Nephron progenitor cell (in vitro differentiated cells): ENCODE measurements at places on chromosomes 16 and 17.
A peak's percentile ranks its signal among the peaks of the same experiment; 100 is the strongest.

DNA sequence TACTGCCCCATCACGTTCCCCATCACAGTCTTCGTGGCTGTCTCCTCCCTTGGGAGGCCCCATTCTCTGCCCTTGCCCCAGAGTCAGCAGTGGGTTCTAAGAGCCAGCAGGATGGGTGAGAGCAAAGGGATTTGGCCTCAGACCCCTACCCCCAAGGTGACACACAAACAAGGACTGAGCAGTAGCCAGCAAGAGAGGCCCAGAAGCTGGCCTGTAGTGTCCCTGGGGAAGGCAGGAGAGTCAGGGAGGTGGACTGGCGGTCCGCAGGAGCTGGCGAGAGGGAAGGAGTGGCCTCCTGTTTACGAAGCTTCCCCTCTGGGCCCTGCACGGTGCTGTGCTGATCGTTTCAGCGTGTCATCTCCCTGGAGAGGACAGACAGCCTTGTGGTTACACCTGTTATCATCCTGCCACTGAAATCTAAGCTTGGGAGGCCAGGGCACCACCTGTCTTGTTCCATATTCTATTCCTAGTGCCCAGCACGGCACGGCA is 8.4 kb downstream of the WDR81 start:
- no peaks in the 10 kb centered on the region for H3K27me3 ChIP-seq
- no peak overlapping the region for H3K27ac ChIP-seq
- H3K4me3 ChIP-seq: no peak overlapping the region
- H3K36me3 ChIP-seq: peaks cover 6% of the 10 kb centered on the region
- no peak for DNase-seq

- peaks cover 62% of the 10 kb centered on the region for H3K36me3 ChIP-seq
- H3K27ac ChIP-seq: no peak overlapping the region
- DNase-seq: no peak
- peak overlapping the region; percentile 37 for H3K4me3 ChIP-seq
- H3K4me1 ChIP-seq: peaks cover 48% of the 10 kb centered on the region
- H3K27me3 ChIP-seq: peaks cover 28% of the 10 kb centered on the region
Observed at GRCh38 chr17:36951084-36951789, 2.5 kb downstream of the AATF start.

- DNase-seq: no peak
- no peaks in the 10 kb centered on the region for H3K27me3 ChIP-seq
- no peak overlapping the region for H3K4me3 ChIP-seq
- no peak overlapping the region for H3K27ac ChIP-seq
Observed at GRCh38 chr16:56793492-56793891, 63.6 kb downstream of the NUP93 start.

GRCh38 chr17:46035112-46035818 is 36.2 kb downstream of the STH start:
- no peaks in the 10 kb centered on the region for H3K27me3 ChIP-seq
- H3K4me3 ChIP-seq: no peak overlapping the region
- H3K36me3 ChIP-seq: peaks cover 91% of the 10 kb centered on the region
- H3K27ac ChIP-seq: peak overlapping the region; percentile 3

DNA sequence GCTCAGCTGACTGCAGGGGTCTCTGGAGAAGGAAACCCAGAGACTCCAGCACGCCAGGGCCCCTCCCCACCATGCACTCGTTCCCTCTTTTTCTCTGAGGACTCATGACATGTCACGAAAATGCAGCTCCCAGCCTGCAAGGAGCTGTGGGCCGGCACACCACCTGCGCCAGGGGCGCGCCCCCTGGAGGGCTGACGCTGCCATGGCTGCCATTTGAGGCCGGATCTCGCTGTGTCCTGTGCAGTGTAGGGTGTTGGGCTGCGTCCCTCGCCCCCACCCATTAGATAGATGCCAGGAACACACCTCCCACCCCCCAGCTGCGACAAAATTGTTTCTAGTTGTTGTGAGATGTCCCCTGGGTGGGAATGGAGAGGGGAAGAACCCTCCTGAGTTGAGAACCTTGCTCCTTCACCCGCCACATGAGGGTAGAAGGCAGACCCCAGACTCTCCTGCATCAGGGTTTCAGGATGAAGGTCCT is 8.2 kb downstream of the SYNGR2 start:
- DNase-seq: peak; percentile 81
- H3K27me3 ChIP-seq: no peaks in the 10 kb centered on the region
- no peak overlapping the region for H3K27ac ChIP-seq
- peaks cover 46% of the 10 kb centered on the region for H3K36me3 ChIP-seq
- H3K4me1 ChIP-seq: peaks cover 19% of the 10 kb centered on the region

DNA sequence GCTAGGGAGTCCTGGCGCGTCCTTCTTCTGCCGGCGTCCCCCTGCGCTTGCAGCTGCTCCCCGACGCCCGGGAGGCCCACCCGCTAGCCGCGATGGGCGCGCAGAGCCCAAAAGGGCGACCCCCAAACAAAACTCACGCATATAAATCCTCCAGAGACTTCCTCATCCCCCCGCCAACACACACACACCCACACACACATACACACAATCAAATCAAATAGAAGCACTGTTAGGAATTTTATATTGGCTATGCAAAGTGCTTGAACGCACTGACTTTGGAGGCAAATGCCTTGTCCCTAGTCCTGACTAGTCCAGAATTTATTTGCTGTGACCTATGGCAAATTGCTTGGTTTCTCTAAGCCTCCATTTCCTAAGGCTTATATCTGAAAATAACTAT is 23.8 kb upstream of the CRYM start:
- H3K4me1 ChIP-seq: peaks cover 26% of the 10 kb centered on the region
- no peak overlapping the region for H3K27ac ChIP-seq
- peak overlapping the region; percentile 79 for H3K4me3 ChIP-seq
- H3K36me3 ChIP-seq: no peaks in the 10 kb centered on the region

GRCh38 chr17:10631048-10631700 is 25.9 kb downstream of the MYH3 start:
- peaks cover 8% of the 10 kb centered on the region for H3K4me1 ChIP-seq
- H3K27ac ChIP-seq: no peak overlapping the region
- DNase-seq: peak; percentile 66
- peaks cover 8% of the 10 kb centered on the region for H3K27me3 ChIP-seq
- peaks cover 23% of the 10 kb centered on the region for H3K36me3 ChIP-seq
